ENCODE measurements at places on chromosomes 6 and 20. TPM values are rescaled to one million over a fixed set of nuclear protein-coding genes. Genes with fewer than 3 reads are reported as not detected.

DNA sequence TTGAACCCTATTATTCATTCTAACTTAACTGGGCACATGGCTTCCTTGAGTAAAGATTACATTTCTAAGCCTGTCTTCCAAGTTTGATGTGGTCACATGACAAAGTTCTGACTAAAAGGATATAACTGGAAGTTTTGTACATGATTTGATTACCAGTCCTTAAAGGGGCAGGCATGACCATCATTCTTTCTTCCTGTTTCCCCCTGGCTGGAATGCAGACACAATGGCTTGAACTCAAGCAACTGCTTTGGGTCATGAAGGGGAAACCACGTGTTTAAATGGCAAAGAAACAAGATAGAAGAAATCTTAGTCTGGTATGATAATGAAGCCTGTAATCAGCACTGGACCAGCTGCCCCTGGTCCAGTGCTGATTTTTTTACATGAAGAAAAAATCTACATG lies 15.6 kb upstream of the SHLD1 start:
- no peaks in the 10 kb centered on the region for H3K27me3 ChIP-seq
- no peak overlapping the region for H3K4me3 ChIP-seq
- DNase-seq = no peak
- peaks cover 27% of the 10 kb centered on the region for H3K4me1 ChIP-seq
- H3K27ac ChIP-seq = no peak overlapping the region

- DNase-seq = no peak
- H3K4me3 ChIP-seq = no peak overlapping the region
- H3K27me3 ChIP-seq = no peaks in the 10 kb centered on the region
- H3K4me1 ChIP-seq = peaks cover 55% of the 10 kb centered on the region
- peak overlapping the region; percentile 72 for H3K27ac ChIP-seq
- H3K36me3 ChIP-seq = no peaks in the 10 kb centered on the region
These were observed 94.3 kb downstream of the CEBPB start for GRCh38 chr20:50284811-50285375.

- H3K27me3 ChIP-seq = no peaks in the 10 kb centered on the region
- no peak overlapping the region for H3K27ac ChIP-seq
- no peak for DNase-seq
- no peak overlapping the region for H3K4me3 ChIP-seq
These were observed 396.9 kb upstream of the EYS start for GRCh38 chr6:66103954-66104353.

DNA sequence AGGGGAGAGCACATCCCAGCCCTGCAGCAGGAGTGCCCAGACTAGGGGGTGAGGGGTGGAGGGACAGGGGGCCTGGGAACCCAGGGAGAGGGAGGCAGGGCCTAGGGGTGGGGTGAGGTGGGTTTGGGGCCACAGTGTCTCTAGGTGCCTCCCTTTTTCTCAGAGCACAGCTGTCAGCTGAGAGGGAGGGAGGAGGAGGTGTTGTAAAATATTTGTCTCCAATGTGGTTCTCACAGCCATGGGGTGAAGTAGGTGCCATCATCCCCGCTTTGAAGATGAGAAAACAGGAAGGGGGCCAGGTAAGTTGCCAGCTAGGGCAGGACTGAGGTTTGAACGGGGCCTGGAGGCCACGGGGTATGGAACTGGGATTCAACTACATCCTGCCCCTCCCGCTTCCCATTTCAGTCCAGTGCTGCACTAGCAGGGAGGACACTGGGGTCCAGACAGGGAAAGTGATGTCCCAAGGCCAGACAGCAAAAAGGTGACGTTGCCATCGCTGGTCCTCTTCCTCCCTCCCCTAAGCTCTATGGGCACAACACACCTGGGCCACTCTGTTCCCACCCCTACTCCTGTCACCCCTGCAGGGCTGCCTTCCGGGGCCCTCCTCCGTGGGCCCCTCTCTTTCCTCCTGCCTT lies 20.3 kb downstream of the PACSIN1 start:
- no peak for DNase-seq
- H3K27me3 ChIP-seq = no peaks in the 10 kb centered on the region
- no peaks in the 10 kb centered on the region for H3K36me3 ChIP-seq
- H3K4me1 ChIP-seq = no peaks in the 10 kb centered on the region
- no peak overlapping the region for H3K27ac ChIP-seq

DNA sequence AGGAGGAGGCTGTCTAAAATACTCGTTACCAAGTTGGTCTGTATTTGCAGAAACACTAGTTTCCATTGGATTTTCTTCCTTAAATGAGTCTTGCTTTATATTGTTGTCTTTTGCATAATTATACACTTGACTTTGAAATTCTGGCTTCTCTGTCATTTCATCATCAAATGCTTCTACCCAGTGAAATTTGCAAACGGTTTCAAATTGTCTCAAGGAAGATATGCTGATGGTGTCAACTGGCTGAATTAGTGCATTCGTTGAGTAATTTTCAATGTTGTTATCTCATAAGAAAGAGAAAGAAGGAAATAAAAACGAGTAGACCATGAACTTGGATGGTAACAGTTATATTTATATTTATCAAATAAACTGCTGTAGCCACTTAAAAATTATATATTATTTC lies 10.8 kb downstream of the CAGE1 start:
- H3K27ac ChIP-seq = no peak overlapping the region
- peaks cover 5% of the 10 kb centered on the region for H3K4me1 ChIP-seq
- no peak for DNase-seq
- no peak overlapping the region for H3K4me3 ChIP-seq
- H3K27me3 ChIP-seq = no peaks in the 10 kb centered on the region

DNA sequence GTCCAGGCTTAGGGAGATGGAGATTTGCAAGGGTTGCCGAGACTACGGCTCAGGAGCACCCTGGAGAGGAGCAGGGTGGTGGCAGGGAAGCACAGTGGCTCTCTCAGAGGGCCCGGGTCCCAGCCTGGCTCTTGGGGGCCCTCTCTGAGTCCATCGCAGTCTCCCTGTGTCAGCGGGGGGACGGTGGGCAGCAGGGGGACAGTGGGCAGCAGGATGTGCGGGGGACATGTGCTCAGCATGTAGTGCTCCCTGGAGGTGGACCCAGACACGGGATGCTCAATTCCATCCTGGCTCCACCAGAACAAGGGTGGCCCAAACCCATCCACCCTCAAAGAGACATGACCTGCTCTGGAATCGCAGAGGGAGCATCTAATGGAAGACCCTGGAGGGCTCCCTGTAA lies 43.0 kb upstream of the ZBP1 start:
- H3K4me3 ChIP-seq = no peak overlapping the region
- DNase-seq = no peak
- H3K27ac ChIP-seq = no peak overlapping the region
- H3K4me1 ChIP-seq = no peaks in the 10 kb centered on the region

- DNase-seq = no peak
- H3K27me3 ChIP-seq = no peaks in the 10 kb centered on the region
- H3K4me3 ChIP-seq = no peak overlapping the region
These were observed 104.2 kb downstream of the HIVEP1 start for GRCh38 chr6:12116264-12116800.

GRCh38 chr6:107305391-107305790 lies 154.0 kb downstream of the PDSS2 start:
- H3K36me3 ChIP-seq = no peaks in the 10 kb centered on the region
- DNase-seq = no peak
- no peak overlapping the region for H3K27ac ChIP-seq
- no peaks in the 10 kb centered on the region for H3K27me3 ChIP-seq
- H3K4me1 ChIP-seq = no peaks in the 10 kb centered on the region

DNA sequence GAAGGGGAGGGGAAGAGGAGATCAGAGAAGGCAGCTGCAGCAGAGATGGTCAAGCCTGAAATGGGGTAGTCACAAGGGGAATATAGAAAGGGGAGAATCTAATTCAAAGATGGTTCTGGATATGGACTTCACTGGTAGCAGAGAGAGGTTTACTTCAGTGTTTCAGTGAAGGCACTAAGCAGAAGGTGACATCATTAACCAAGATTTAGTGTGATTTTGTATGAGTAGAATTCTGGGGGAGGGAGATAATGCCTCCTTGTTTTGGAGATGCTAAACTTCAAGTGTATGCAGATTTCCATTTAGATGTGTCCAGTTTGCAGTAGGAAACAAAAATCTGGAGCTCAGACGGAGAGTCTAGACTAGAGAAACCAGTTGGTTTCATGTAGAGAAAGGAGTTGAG lies 13.1 kb downstream of the SIM1 start:
- H3K27me3 ChIP-seq = peaks cover 55% of the 10 kb centered on the region
- H3K36me3 ChIP-seq = no peaks in the 10 kb centered on the region
- H3K4me1 ChIP-seq = no peaks in the 10 kb centered on the region
- H3K4me3 ChIP-seq = no peak overlapping the region
- no peak overlapping the region for H3K27ac ChIP-seq

DNA sequence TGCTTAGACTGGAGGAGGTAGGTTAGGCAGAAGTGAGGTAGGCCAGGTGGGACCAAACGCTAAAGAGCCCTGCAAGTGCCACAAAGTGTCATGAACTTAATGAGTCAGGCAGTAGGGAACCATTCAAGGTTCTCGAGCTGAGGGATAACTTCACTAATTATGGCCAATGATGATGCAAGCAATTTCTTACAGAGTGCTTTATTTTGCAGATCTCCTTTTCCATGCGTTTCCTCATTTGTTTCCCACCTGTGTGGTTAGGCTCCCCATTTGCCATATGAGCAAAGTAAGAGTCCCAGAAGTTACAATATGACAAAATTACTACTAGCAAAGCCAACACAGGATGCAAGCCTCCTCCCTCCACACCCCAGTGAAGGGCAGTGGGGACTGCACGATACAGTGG lies 36.5 kb upstream of the PSMF1 start:
- no peak overlapping the region for H3K27ac ChIP-seq
- H3K27me3 ChIP-seq = no peaks in the 10 kb centered on the region
- no peak overlapping the region for H3K4me3 ChIP-seq
- no peaks in the 10 kb centered on the region for H3K36me3 ChIP-seq

DNA sequence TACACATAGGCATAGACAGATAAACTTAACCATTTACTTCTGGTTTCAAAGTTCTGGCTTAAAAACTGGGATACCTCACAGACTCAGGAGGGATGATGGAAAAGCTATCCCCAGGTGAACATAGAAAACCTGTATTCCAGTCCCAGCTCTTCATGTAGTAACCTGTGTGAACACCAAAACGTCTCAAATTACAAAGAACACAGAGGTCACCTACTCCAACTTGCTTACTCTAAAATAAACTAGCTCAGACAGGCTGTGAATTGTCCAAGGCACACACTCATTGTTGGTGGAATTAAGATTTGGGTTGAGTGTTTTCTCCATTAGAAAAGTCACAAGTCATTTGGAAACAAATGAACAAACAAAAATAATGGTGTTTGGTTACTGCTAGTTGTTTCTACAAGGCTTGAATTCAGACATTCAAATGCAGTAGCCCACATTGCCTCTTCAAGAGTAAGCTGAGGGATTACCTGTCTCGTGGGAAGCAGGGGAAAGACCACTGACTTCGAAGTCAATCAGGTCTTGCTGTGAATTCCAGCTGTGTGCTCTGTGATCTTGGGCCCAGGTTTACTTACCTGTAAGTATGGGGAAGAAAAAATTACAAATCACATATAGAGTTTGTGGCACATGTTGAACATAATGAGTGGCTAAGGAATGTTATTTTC lies 48.2 kb upstream of the LRRC1 start:
- no peaks in the 10 kb centered on the region for H3K27me3 ChIP-seq
- H3K4me1 ChIP-seq = peaks cover 63% of the 10 kb centered on the region
- no peak for DNase-seq
- no peaks in the 10 kb centered on the region for H3K36me3 ChIP-seq
- H3K4me3 ChIP-seq = no peak overlapping the region

DNA sequence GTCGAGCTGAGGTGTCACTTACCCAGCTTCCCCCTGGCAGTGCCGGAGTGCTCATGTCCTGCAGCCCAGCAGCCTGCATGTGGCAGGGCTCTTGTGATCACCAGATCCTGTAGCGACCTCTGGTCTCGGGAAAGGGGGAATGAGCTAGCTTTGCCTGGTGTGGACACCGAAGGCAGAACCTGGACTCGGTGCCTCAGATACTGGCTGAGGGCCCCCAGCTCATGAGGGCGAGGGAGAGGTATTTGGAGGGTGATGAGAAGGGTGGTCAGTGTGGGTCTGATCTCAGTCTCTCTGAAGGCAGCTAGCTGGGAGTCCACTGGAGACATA lies 26.3 kb downstream of the SUN5 start:
- no peak overlapping the region for H3K27ac ChIP-seq
- no peak for DNase-seq
- H3K4me1 ChIP-seq = no peaks in the 10 kb centered on the region
- no peak overlapping the region for H3K4me3 ChIP-seq

DNA sequence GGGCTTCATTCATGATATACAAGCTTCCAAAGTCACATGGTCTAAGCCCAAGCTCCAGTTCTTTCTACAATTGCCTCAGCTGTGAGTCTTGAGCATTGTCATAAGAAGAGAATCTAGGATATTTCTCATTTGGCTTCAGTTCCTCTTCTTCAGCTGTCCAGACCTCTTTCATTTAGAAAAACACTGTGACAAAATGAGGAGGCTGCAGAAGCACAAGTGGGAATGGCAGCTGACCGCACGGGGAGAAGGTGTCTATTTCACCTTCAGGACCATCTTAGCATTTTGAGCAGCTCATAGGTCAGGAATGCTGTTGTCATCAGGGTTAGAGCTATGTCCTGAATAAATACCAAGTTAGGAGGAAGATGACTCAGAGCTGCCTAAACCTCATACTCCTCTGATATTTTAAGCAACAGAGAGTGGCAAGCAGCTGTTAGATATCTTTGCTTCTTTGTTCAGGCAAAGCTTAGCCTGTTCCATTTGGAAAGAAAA lies 390.1 kb upstream of the CITED2 start:
- H3K27ac ChIP-seq = no peak overlapping the region
- DNase-seq = no peak
- H3K4me1 ChIP-seq = peaks cover 3% of the 10 kb centered on the region
- no peaks in the 10 kb centered on the region for H3K36me3 ChIP-seq

- DNase-seq = no peak
- peaks cover 45% of the 10 kb centered on the region for H3K4me1 ChIP-seq
- H3K27me3 ChIP-seq = peaks cover 6% of the 10 kb centered on the region
- H3K36me3 ChIP-seq = no peaks in the 10 kb centered on the region
These were observed 17.3 kb downstream of the TGM2 start for GRCh38 chr20:38147751-38148150.

CASS4 gene
- 1.3 TPM for total RNA-seq

WTAP gene
- 45.0 TPM for total RNA-seq

CNKSR3 gene
- total RNA-seq = 15.1 TPM

SEMG1 gene
- not detected for total RNA-seq

ZNF165 gene
- 2.1 TPM for total RNA-seq

TRMT11 gene
- total RNA-seq = 23.3 TPM

EPHA7 gene
- not detected for total RNA-seq

MUC22 gene
- 4.1 TPM for total RNA-seq

ARMC12 gene
- total RNA-seq = 0.26 TPM

PREP gene
- total RNA-seq = 11.9 TPM

MEP1A gene
- 0.09 TPM for total RNA-seq

CNR1 gene
- total RNA-seq = 0.38 TPM
